ENCODE measurements at places on chromosomes 12 and 14.

GRCh38 chr12:49902399-49903350 lies 1.0 kb downstream of the FAIM2 start:
- no peak for DNase-seq

DNA sequence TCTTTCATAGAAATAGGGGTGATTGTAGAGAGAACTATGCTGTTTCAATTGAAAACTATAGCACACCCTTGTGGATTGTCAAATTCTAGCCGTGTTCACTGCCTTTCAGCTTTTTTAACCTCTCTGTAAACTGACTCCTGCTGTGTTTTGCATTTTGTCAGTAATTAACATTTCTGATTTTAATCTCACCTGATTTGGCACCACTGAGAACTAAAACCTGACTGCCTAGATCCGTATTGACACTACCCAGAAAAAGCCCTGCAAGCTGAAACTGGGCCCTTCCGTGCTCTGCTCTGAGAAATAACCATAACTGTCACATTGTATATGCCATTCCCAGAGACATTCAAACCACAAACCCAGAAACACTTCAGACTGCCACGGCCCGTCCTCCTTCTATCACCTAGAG lies 26.6 kb upstream of the ETV6 start:
- DNase-seq = no peak

DNA sequence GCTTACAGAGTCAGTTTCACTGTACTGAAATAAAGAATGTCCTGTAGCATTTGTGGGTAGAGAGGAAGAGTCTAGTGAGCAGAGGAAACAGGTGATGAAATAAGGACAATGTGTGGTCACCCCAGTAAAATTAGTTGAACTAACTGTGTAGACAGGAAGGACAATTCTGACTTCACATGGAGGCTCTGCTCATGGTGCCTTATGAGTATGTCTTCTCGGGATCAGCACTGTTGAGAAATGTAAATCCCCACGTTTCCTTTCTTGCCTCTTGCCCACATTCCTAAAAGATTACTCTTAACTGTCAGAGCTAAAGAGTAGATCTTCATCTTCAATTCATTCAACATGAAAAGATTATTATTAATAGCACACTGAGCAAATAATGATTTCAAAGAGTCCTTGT lies 113.2 kb upstream of the FLRT2 start:
- no peak for DNase-seq

DNA sequence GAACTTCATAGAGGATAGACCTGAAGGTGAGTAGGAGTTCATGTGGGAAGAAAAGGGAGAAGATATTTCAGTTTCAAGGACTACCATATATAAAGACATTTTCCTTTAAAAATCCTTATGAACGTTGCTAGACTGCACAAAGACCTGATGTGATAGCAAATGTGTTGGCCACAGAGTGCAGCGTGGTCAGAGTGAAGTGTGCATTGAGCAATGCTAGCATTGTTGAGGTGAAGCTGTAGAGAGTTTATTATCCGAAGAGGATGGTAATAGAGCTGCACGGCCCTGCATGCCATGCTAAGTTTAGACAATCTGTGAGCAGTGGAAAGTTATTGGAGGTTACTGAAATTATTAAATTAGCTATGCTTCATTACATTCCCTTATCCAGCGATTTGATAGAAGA lies 413.0 kb downstream of the CCDC91 start:
- DNase-seq = no peak

DNA sequence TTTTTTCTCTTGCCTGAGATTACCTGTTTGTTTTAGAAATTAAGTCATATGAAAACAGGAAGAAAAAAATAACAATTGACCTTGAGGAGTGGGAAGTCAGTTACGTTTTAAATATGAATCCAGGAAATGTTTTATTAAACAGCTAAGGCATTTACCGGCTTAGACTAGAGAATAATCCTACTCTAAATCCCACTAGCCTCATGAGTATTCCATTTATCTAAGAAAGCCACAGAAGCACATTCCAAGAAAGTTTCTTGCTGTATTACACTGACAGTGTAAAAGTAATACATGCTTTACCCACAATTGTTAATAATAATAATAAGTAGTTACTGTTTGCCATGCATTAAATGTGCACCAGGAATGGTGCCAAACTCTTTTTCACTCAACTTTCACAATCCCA lies 90.9 kb downstream of the BMP4 start:
- DNase-seq = no peak

- DNase-seq = no peak
These were observed 270.6 kb downstream of the SLC6A15 start for GRCh38 chr12:84641940-84642545.

- no peak for DNase-seq
These were observed 80.9 kb upstream of the TSPAN11 start for GRCh38 chr12:30845676-30846075.

DNA sequence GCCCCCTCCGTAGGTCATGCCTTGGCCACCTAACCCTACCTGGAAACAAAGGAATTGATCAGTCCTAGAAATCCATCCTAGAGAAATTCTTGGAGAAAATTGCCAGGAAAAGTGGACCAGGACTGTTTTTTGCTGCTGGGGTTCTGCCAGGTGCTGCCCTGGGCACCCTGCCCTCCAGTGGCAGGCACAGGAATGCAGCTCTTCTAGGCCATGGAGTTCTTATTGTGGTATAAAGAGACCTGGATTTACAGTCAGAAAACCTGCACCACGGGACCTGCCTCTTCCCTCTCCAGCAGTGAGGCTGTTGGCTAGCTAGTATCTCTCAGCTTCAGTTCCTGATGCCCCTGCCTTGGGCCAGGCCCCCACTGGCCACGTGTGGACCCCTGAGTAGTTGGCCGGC lies 59.7 kb downstream of the SLC24A4 start:
- DNase-seq = no peak

GRCh38 chr12:79151956-79152355 lies 287.4 kb downstream of the SYT1 start:
- DNase-seq = no peak

DNA sequence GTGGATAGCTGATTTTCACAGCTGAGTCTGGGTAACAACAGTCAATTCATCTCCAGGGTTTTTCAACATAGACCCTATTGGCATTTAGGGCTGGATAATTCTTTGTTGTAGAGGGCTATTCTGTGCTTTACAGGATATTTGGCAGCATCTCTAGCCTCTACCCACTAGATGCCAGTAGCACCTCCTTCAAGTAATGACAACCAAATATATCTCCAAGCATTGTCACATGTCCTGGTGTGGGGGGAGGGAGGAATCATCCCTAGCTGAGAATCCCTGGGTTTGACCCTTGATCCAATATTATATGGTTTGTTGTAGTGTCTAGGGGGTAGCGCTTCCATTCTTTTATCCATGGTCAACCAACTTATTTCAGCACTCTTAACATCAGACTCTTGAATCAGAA lies 157.2 kb downstream of the ANO4 start:
- DNase-seq = no peak

- DNase-seq = peak; percentile 45
These were observed 457.7 kb upstream of the TMEM132C start for GRCh38 chr12:127809275-127809674.

- peak; percentile 5 for DNase-seq
These were observed 334.4 kb downstream of the ADGRD1 start for GRCh38 chr12:131287938-131288764.

GRCh38 chr12:12333407-12334366 lies 16.4 kb downstream of the MANSC1 start:
- DNase-seq = no peak

DNA sequence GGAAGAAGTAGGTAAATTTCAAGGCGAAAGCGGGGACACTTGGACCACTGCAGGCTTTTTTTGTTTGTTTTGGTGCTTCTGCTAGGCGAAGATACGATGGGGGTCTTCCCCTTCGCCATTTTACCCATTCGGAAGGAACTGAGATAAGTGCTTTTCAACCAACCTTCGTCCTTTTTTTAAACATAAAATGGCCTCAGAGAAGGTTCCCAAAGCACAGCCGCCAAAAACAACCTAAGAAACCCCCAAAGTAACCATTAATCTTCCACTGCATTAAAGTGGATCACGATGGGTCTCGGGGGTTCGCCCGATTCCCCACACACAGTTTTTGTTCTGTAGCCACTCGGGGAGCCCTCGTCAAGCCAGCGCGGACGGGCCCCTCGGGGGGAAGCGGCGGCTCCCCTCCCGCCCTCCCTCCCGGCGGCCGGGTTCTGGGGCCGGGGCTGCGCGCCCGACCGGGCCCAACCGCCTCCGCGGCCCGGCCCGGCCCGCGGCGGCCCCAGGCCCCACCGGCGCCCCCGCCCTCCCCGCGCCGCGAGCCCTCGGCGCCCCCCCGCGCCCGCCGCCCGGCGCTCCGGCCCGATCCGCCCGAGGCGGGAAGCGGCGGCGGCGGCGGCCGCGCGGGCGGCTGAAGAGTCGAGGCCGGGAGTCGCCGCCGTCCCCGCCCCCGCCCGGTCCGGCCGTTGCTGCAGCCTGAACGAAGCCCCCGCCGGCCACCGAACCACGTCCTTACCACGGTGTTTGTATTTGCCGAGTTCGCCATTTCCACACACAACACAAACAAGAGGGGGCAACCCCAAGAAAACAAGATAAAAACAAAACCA lies 790 bp downstream of the GTF2A1 start:
- peak; percentile 54 for DNase-seq

DNA sequence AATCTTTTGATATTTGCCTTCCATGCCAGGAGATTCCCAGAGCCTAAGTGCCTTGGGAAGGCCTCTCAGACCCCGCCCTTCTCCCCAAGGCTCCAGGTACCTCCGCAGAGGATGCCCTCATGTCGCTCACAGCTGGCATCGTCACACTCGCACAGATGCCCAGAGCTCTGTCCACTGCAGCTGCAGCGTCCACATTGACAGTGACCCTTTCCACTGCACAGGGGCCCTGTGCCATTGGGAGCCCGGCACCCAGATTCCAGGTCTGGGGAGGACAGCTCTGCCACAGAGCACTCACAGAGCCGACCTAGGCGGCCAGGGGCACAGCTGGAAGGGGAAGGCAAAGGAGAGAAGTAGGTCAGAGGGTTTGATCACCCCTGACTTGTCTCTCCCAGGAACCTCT lies 12.3 kb upstream of the CSAD start:
- no peak for DNase-seq

DNA sequence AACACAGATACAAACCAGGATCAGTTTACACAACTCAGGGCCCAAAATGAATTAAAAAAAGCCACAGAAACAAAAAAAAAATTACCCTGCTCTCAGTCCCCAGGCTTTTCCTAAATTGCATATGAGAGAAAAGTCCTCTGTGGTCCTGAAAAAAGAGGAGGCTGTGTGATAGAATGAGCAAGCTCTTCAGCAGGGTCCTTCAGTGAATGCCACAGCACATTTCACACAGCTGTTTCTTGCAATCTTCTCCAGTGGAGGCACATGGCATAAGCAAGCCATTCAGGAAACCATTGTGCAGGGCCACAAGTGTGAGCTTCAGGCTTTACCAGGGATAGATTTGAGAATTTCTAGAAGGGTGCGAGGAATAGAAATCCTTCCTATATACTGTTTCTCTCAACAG lies 168.5 kb downstream of the PPM1H start:
- DNase-seq = no peak

DNA sequence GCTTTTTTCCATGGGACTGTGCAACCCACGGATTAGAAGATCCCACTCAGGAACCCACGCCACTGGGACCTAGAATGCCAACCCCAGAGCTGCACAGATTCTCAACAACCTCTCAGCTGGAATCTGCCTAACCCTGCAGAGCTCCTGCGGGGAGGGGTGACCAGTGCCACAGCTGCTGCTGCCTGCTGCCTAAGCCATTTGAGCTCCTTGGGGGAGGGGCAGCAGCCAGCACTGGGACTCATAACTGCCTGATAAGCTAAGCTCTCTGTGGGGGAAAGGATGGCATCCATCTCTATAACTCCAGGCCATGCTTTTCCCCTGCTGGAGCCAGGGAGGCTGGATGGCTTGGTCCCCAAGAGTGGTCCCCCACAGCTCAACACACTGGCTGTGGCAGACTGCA lies 182.8 kb downstream of the SLC5A8 start:
- DNase-seq = no peak

DNA sequence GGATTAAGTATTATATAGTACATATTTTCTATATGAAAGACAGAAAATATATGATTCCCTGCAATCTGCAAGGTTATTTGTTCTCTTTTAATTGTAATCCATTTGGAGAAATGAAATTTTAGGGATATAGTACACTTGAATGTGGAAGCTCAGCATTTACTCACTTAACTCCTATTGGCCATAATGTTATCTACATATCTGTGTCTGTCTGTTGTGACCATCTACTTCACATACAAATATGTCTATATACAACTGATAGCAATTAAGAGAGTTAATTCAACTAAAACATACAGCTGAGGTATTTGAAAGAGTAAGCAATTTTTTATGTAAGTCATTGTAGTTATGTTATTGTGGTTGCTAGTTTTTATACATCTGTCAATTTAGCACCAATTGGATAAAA lies 12.9 kb downstream of the FOXG1 start:
- no peak for DNase-seq

DNA sequence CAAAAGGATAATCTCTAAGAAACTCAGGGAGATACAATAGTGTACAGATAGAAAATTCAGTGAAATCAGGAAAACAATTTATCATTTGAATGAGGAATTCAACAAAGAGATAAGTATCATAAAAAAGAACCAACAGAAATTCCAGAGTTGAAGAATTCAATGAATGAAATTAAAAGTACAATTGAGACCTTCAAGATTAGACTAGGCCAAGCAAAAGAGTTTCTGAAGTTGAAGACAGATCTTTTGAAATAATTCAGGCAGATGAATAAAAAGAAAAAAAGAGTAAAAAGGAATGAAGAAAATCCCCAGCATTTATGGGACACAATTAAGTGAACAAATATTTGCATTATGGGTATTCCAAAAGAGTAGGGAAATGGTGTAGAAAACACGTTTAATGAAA lies 412.6 kb downstream of the TMEM121 start:
- DNase-seq = no peak

DNA sequence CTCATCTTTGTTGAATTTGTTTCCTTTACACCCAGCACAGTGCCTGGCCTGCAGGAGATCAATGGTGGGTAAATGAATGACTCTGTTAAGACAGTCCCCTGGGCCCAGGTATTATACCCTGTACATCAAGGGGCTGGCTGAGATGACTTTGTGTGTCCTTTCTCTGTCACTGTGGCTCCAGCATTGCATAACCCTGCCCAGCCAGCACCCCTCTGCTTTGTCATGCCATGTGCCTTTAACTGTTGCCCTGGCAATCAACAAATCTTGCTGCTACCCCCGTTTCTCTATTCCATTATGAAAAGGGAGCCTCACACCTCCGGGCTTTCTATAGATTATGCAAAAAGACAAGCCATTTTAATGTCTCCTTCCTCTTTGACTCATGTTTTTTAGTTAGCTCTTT lies 7.6 kb upstream of the FLVCR2 start:
- DNase-seq = no peak
